ENCODE measurements at places on chromosomes 13 and 19.

GRCh38 chr13:106033659-106034058 lies 501.8 kb downstream of the EFNB2 start:
- DNase-seq: no peak

DNA sequence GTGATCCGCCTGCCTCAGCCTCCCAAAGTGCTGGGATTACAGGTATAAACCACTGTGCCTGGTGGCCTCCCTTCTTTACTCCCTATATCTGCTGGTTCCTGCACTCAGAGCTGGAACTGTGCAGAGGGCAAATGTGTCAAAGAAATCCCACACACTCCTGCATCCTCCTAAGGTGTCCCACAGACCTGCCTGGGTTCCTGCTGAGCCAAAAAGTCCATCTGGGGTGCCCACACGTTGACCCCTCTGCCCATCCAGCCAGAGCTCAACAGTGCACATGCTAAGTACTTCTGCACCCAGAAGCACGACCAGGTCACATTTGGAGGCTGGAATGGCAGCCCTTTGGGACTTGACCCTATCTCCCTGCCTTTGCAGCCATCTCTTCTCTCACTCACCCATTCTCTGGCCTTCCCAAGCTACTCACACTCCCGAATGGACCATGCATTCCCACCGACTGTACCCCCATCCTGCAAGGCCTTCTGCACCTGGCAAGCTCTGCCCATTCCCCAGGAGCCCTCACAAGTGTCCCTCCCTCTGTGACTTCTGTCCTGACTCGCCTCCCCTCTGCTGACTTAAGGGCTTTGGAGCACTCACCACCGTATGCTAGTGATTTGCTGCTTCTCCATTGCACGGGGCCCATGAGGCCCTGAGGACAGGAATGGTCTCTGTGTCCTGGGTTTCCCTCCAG lies 152.1 kb downstream of the KCTD15 start:
- DNase-seq: no peak

- no peak for DNase-seq
Observed at GRCh38 chr19:32150605-32151004, 194.8 kb upstream of the ZNF507 start.

- no peak for DNase-seq
Observed at GRCh38 chr13:95262837-95263384, 38.3 kb downstream of the ABCC4 start.

DNA sequence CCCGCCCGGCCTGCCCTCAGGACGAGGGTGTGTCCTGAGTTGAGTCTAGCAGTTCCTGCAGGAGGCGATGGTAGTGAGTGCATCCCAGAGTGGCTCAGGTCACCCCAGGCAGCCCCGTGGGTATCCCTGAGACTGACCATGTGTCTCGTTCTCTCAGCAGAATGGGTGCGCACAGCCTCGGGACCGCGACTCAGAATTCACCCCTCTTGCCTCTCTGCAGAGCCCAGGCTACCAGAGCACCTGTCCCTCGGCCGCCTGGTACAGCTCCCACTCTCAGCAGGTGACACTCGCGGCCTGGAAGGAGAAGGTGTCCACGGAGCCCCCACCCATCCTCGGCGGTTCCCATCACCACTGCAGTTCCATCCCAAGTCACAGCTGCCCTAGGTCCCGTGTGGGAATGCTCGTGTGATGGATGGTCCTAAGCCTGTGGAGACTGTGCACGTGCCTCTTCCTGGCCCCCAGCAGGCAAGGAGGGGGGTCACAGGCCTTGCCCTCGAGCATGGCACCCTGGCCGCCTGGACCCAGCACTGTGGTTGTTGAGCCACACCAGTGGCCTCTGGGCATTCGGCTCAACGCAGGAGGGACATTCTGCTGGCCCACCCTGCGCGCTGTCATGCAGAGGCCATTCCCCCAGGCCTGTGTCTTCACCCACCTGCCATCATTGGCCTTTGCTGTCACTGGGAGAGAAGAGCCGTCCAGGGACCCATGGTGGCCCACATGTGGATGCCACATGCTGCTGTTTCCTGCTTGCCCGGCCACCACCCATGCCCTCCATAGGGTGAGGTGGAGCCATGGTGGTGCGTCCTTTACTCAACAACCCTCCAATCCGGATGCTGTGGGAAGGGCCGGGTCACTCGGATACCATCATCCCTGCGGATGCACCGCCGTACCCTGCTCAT lies 87.1 kb upstream of the MCF2L start:
- no peak for DNase-seq

DNA sequence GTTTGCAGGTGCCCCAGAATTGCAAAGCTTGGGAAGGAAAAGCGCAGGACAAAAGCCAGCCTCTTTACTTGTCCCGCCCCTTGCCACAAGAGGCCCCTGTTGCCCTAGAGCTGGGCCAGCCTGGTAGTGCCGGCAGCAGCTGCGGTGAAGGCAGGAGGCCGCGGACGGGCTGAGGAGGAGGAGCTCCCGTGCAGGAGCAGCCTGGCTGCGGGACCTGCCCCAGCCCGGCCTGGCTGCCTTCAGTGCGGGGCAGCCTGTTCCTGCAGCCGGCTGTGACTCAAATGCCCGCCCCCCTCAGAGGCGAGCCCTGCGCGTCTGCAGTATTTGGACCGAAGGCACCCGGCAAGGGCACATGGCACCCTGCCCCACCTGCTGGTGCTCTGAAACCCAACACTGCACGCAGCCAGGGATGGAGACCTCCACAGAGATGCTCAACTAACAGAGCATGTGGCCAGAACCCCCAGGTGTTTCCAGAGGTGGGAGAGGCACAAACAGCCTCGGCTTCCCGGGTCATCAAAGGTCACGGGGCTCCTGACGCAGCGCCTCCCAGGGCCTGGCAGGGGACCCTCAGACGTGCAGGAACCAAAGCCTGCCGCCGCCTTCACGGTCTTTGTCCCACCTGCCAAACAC lies 29.7 kb downstream of the NAXD start:
- peak; percentile 27 for DNase-seq

DNA sequence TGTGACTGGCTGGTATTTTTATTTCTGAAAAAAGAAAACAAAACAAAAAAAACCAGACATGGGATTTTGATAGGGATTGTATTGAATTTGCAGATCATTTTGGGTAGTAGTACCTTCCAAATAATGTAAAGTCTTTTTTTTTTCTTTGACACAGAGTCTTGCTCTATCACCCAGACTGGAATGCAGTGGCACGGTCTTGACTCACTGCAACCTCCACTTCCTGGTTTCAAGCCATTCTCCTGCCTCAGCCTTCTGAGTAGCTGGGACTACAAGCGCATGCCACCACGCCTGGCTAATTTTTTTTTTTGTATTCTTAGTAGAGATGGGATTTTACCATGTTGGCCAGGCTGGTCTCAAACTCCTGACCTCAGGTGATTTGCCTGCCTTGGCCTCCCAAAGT lies 4.2 kb downstream of the ZNF101 start:
- DNase-seq: no peak

- no peak for DNase-seq
Observed at GRCh38 chr13:51180853-51181511, 41.2 kb upstream of the FAM124A start.

DNA sequence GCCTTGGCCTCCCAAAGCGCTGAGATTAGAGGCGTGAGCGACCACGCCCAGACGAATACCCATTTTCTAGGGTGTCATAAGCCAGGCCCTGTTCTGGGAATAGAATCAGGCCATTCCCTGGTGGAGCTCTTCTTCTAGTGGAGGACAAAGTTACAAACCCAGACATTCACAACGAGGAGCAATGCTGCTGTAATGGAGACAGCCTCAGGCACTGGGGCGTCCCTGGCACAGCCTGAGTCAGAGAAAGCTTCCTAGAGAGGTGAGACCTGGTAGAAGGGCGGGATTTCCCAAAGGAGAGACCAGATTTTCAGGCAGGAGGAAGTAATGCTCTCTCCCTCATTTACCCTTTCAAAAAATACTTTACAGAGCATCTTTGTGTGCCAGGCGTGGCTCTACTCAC lies 12.7 kb downstream of the PRKCG start:
- no peak for DNase-seq

GRCh38 chr13:41608839-41609177 lies 151.5 kb downstream of the RGCC start:
- no peak for DNase-seq

- DNase-seq: peak; percentile 74
Observed at GRCh38 chr19:51365211-51365964, 800 bp downstream of the ETFB start.
